ENCODE measurements at places on chromosomes 5 and 9. TPM values are rescaled to one million over a fixed set of nuclear protein-coding genes. Genes with fewer than 3 reads are reported as not detected.

DNA sequence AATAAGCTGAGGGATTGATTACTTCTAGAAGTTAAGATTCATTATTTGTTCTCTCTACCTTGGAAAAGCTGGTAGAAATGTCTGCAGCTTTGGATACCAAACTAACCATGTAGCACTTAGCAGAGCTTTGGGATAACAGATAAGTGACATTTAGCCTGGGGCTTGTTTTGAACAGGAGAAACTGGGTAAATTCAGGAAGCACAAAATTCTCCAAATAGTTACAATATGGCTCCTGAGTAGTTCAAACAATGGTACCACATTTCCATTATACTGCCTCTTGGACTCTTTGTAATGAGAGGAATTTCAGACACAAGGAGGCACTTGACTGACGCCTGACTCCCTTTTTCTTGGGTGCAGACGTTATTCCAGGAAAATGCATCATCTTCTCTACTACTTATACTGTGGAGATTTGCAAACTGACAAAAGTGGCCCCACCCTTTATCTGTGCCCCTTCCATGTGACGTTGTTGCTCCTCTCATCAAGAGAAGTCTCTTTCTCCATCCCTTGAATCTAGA, 22.5 kb downstream of the PRUNE2 start:
- DNase-seq: no peak

- no peak for DNase-seq
Measured at GRCh38 chr5:150576449-150576949, 64.0 kb upstream of the SYNPO start.

DNA sequence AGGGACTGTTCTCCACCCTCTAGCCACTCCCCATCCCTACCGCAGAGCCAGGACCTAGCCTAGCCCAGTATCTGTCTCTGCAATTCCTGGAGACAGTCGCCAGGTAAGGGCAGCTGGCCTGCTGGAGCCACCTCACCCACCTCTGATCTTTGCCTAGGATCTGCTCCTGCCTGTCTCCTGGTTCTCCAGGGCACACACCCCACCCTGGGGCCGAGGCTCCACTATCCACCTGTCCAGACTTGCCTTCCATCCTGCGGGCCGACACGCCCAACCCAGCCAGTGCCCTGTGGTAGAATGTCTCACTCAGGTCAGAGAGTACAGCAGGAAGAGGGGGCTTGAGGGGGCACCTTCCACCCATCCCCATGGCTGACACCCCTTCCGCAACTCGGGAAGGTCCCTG, 15.7 kb upstream of the AQP7 start:
- DNase-seq: no peak

DNA sequence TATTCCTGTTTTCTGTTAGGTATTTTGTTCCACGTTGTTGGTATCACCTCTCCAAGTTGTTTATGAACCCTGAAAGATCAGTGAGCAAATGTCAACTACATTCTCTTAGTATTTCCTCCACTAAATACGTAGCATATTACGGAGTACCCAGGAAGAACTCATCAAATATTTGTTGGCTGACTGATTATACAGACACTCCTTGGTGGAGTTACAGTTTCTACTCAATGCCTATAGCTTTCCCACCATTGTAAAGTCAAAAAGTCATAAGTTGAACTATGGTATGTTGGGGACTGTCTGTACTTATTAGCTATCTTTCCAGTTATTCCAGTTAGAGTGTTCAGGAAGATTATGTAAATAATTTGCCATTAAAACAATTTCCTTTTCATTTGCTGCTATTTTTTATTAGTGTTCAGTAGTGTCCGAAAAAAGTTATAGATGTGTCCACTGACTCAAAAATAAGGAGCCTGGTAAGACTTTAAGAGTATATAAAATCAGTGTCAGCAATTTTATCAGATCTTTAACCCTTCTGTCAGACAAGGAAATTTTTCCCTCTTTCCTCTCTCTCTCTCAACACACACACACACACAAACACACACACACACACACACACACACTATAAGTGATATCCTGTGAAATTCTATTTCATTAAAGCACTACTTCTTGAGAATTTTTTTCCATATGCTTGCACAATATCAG, 6.8 kb upstream of the APBA1 start:
- no peak for DNase-seq

DNA sequence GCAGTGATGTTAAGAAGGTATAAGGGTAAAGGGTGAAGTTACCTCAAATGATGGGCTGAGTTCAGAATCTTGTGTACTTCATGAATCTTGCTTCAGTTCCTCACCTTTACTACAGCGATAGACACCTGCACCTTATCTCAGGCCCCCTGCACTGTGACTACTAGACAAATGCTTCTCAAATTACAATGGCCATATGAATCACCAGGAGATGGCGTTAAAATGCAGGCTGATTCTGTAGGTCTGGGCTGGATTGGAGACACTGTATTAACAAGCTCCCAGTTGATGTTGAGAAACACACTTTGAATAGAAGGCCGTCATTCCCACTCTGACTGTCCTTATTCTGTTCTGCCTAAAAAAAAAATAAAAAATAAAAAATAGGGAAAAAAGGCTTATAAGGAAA, 29.8 kb downstream of the TARS1 start:
- DNase-seq: peak; percentile 62

GRCh38 chr5:88889189-88890069, 6.4 kb upstream of the MEF2C start:
- DNase-seq: peak; percentile 80

- DNase-seq: no peak
Measured at GRCh38 chr5:40915341-40915926, 6.1 kb downstream of the C7 start.

GRCh38 chr5:159226451-159226850, 17.1 kb upstream of the RNF145 start:
- no peak for DNase-seq

DNA sequence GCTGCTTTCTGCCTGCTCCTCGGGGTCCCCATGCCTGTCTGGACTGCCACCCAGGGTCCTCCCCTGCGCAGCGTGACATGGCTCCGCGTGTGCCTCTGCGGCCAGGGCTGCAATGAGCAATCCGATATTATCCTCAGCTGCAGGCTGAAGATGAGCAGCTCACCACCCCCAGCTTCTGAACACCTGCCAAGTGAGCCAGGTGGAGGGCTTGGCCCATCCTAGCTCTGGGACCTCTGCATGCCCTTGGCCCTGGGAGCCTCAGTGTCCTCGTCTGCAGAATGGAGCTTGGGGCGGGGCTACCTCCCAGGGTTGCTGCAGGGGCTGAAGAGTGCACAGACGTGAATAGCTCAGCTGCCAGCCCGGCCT, 4.1 kb upstream of the MYMK start:
- DNase-seq: peak; percentile 58

DNA sequence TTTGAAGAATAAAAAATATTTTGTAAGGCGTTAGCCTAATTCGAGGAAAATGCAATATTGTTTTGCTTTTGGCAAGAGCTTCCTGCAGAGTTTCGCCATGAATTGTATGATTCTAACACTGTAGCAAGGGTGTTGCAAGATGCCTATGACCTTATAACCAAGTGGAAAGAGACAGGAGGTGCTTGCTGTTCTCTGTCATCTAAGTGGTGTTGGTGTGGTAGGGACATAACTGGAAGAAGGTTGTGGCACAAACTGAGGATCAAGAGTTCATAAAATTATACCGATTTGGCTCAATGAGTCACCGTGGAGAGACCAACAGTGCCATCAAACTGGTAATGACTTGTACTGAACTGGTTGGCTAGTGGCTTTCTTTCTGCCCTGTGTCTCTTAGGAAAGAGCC, 6.3 kb downstream of the STC2 start:
- DNase-seq: no peak

DNA sequence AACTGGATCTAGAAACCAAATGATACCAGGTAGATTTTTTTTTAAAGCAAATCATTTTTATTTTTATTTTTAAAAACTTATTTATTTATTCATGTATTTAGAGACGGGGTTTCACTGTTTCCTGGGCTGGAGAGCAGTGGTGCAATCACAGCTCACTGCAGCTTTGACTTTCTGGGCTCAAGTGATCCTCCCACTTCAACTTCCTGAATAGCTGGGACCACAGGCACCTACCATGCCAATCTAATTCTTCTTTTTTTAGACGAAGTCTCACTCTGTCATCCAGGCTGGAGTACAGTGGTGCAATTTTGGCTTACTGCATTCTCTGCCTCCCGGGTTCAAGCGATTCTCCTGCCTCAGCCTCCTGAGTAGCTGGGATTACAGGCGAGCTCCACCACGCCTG, 41.3 kb upstream of the CDK20 start:
- DNase-seq: no peak

DNA sequence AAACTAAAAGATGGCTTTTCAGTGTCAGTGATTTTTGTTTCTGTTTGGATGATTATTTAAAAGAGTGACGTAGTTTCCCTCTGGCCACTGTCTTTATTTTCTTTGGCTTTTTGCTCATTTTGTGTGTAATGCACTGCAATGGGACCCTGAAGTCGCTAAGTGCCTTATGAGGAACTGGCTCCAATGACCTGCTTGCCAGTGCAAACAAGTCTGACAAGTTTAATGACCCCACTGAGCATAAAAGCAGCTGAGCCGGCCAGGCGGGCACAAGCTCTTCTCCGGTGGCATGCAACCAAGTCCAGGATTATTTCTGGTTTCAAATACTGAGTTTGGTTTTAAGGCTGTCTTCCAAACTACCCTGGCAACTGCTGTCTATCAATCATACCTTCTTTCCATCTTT, 15.6 kb upstream of the GNA14 start:
- DNase-seq: peak; percentile 68

GRCh38 chr5:58259685-58260152, 200.2 kb downstream of the PLK2 start:
- DNase-seq: peak; percentile 38

DNA sequence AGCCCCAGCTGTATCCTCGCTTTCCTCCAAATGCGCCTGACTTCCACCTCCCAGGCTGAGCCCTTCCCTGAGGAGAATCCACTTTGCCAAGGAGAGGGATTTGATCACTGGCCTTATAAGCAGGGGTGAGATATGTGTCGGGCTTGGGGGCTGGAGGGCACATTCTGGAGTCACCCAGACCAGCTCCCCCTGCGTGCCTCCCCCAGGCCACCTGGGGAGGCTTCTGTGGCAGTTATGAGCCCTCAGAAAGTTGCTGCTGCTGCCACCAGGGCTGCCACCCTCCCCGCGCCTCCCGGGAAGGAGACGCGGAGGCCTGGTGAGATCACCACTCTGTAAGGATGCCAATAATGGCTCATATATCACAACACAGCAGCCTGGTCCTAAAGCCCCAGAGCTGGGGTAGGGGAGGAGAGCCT, 211.5 kb downstream of the PAPPA start:
- DNase-seq: peak; percentile 95

DNA sequence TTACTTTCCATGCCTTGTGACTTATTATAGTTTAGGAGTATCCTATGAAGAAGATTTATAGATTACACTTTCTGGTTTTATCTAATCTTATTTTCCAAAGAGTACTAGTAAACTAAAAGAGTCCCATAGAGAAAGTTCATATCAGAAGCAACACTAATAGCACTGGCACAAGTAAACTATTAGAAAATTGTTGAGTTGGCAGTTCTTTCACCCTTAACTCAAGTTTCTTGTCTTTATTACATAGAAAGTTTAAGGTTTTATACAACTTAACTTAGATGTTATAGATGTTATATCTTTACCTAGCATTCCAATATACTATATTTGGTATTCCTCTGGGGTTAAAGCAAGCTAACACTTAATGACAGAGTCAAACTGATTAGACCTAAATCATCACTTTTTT, 437.8 kb upstream of the ARRDC3 start:
- DNase-seq: no peak

DNA sequence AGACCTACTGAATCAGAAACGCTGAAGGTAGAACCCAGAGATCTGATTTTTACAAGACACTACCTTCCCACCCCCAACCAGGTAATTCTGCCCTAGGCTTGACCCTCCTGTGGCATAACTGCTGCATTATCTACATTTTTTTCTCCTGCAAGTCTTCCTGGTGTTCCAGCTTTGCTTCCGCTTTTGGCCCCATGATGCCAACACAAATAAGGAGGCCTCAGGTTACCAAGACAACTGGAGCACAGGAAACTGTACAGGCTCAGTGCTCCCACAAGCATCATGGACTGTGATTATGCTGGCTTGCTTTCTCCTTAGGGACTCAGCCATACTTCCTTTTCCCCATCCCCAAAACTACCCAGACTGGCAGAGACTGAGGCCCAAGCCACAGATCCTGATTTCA, 6.6 kb upstream of the MSMP start:
- peak; percentile 42 for DNase-seq

GRCh38 chr5:33241802-33242201, 199.0 kb upstream of the TARS1 start:
- DNase-seq: no peak

DNA sequence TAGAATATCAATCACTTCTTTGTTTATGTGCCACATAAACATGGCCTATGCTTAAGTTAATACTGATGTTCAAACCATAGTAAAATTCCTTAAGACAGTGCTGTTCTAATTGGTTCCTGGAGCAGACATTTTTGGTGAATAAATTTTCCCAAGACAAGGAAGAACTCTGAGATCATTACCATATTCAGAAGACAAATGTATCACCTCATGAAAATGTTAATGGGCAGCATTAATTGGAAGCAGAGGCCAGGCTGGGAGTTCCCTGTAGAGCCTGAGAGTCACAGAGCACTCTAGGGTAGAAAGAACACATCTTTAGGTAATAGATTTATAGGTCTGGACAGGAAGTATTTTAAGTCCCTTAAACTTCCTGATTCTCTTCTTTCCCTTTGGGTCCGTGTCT, 240.2 kb downstream of the MAN2A1 start:
- DNase-seq: no peak

- no peak for DNase-seq
Measured at GRCh38 chr9:130901498-130902203, 5.0 kb upstream of the QRFP start.

- no peak for DNase-seq
Measured at GRCh38 chr5:96839071-96839592, 31.4 kb upstream of the ERAP1 start.

- no peak for DNase-seq
Measured at GRCh38 chr5:939368-939767, 46.7 kb downstream of the TRIP13 start.

- DNase-seq: no peak
Measured at GRCh38 chr5:8644377-8644776, 775.4 kb downstream of the MTRR start.

- peak; percentile 56 for DNase-seq
Measured at GRCh38 chr5:132753135-132753987, 6.1 kb downstream of the CCNI2 start.

RASGEF1C gene
- total RNA-seq: 4.8 TPM

KCNV2 gene
- not detected for total RNA-seq

C9orf50 gene
- total RNA-seq: not detected

PCDHGA5 gene
- 6.1 TPM for total RNA-seq

NUTM2F gene
- not detected for total RNA-seq

GPR21 gene
- total RNA-seq: 2.6 TPM

PRUNE2 gene
- 26.3 TPM for total RNA-seq

IFNB1 gene
- total RNA-seq: not detected

NR4A3 gene
- total RNA-seq: 4.7 TPM

HMCN2 gene
- 30.9 TPM for total RNA-seq

MAMDC4 gene
- total RNA-seq: 3.8 TPM
